ENCODE measurements at places on chromosomes 12 and 14.

- H3K27me3 ChIP-seq = no peaks in the 10 kb centered on the region
- peaks cover 25% of the 10 kb centered on the region for H3K4me1 ChIP-seq
- no peaks in the 10 kb centered on the region for H3K36me3 ChIP-seq
- DNase-seq = no peak
- H3K4me3 ChIP-seq = no peak overlapping the region
Measured at GRCh38 chr12:47711448-47711847, 5.6 kb upstream of the RPAP3 start.

GRCh38 chr12:28936221-28936620 lies 212.9 kb upstream of the FAR2 start:
- no peak overlapping the region for H3K4me3 ChIP-seq
- no peaks in the 10 kb centered on the region for H3K4me1 ChIP-seq
- H3K27ac ChIP-seq = no peak overlapping the region
- no peak for DNase-seq

- no peak overlapping the region for H3K27ac ChIP-seq
- no peak overlapping the region for H3K4me3 ChIP-seq
- no peaks in the 10 kb centered on the region for H3K4me1 ChIP-seq
- no peak for DNase-seq
- H3K36me3 ChIP-seq = peaks cover 11% of the 10 kb centered on the region
Measured at GRCh38 chr14:90558983-90559590, 162.3 kb downstream of the CALM1 start.

GRCh38 chr12:30613119-30613830 lies 82.4 kb downstream of the IPO8 start:
- H3K4me1 ChIP-seq = no peaks in the 10 kb centered on the region
- no peak for DNase-seq
- H3K4me3 ChIP-seq = no peak overlapping the region
- no peak overlapping the region for H3K27ac ChIP-seq

DNA sequence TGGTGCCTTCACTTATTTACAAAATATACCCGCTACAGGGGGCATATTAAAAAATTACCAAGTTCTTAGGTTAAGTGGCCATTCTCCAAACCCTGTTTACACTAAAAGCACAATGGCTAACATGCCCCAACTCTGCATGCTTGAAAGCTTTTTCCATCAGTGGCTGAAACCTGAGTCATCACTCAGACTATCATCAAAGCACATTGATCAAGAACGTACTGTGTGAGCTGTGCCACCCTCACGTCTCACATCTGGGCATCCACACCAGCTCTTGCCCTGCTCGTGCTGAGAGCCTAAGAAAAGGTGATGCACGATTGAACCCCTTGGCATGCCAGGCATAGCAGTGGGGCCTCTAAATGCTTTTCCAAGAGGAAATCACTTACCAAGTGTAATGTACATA lies 13.2 kb downstream of the AQP6 start:
- H3K4me3 ChIP-seq = no peak overlapping the region
- H3K27me3 ChIP-seq = no peaks in the 10 kb centered on the region

DNA sequence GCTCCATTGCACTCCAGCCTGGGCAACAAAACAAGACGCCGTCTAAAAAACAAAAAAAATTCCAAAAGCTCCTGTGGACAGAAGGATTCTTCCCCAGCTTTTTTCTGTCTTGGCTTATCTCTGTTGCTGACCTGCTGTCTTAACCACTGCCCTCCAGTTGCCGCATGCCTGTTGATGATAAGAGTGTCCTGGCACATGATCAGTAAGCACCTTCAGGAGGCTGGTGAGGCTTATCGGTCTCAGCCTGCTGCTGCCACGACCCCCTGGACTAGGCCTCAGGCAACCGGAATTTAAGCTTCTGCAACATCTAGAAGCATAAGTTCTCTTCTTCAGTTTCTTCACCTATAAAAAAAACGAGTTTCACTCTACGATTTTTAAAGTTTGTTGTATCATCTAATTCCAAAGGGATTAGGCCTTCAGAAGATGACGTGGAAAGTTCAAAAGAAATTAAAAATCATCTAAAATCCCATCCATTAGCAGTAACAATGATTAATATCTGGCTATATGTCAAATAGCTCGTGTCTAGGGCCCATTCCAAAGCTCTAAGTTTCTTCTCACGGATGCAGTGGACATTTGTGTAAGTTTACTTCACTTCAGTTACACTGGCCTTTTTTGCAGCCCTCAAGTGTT lies 46.4 kb downstream of the RESF1 start:
- no peaks in the 10 kb centered on the region for H3K27me3 ChIP-seq
- H3K4me3 ChIP-seq = no peak overlapping the region
- no peak for DNase-seq
- H3K27ac ChIP-seq = no peak overlapping the region
- no peaks in the 10 kb centered on the region for H3K4me1 ChIP-seq
